ENCODE measurements at places on chromosomes 5 and 9.
A peak's percentile ranks its signal among the peaks of the same experiment; 100 is the strongest.

GRCh38 chr9:96177005-96177718 lies 124.8 kb downstream of the HSD17B3 start:
- DNase-seq: no peak

- no peak for DNase-seq
Measured at GRCh38 chr9:126499005-126499910, 114.5 kb upstream of the LMX1B start.

GRCh38 chr5:32839106-32839505 lies 128.0 kb downstream of the NPR3 start:
- DNase-seq: no peak

DNA sequence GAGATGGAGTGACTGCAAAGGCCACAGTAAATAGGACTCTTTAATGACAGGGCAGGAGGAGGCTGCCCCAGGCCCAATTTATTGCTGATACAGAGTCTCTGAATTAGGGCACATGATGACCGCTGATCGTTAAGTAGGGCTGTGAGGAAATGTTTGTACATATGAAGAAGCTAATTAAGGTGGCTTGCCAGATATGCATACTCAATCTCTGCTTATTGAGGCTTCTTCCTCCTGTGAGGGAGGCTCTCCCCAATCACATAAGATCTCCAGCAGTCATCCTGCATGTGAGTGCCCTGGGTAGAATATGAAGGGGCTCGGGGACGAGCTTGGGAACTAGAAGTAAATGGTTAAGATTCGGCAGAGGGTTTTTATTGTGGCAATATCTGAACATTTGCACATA lies 8.2 kb upstream of the CD180 start:
- DNase-seq: no peak

- DNase-seq: no peak
Measured at GRCh38 chr5:36227046-36227445, 14.7 kb downstream of the NADK2 start.

- DNase-seq: no peak
Measured at GRCh38 chr9:8651846-8652215, 852.3 kb upstream of the DMAC1 start.

DNA sequence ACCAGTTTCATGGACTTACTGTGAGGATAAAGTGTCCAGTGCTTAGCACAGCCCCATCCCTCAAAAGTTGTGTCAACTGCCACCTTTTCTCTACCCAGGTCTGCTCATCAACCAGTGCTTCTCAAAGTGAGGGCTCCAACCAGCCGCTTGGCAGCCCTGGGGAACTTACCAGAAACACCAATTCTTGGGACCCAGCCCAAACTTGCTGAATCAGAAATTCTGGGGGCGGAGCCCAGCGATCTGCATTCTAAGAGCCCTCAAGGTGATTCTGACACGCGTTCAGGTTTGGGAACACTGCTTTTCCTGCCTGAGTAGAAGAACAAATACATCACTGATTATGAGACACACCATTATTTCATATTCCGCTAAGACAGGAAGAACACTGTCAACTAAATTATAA lies 132.0 kb downstream of the NSG2 start:
- DNase-seq: no peak

- no peak for DNase-seq
Measured at GRCh38 chr5:65815161-65815560, 93.2 kb downstream of the NLN start.

GRCh38 chr5:82525626-82526025 lies 247.5 kb upstream of the RPS23 start:
- DNase-seq: no peak

- no peak for DNase-seq
Measured at GRCh38 chr5:176776916-176777315, 33.4 kb upstream of the UNC5A start.

GRCh38 chr5:167050568-167051401 lies 1240.7 kb upstream of the WWC1 start:
- no peak for DNase-seq

GRCh38 chr9:406886-407654 lies 192.4 kb downstream of the DOCK8 start:
- DNase-seq: no peak

DNA sequence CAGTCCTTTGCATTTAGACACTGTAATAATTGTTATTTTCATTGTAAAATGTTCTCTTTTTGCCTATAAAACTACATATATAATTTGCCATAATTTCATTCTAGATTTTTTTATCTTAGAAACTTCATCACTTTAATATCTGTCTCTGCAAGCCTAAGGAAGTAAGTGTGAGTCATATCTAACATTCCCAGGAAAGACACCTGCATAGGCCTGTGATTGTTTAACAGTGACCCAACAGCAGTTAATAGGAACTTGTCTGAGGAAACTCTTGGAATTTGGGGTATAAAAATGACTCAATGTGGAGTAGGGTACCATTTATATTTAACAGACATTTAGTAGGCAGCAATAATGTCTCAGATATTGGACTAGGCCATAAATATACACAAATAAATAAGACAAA lies 229.2 kb upstream of the FAM174A start:
- DNase-seq: no peak

DNA sequence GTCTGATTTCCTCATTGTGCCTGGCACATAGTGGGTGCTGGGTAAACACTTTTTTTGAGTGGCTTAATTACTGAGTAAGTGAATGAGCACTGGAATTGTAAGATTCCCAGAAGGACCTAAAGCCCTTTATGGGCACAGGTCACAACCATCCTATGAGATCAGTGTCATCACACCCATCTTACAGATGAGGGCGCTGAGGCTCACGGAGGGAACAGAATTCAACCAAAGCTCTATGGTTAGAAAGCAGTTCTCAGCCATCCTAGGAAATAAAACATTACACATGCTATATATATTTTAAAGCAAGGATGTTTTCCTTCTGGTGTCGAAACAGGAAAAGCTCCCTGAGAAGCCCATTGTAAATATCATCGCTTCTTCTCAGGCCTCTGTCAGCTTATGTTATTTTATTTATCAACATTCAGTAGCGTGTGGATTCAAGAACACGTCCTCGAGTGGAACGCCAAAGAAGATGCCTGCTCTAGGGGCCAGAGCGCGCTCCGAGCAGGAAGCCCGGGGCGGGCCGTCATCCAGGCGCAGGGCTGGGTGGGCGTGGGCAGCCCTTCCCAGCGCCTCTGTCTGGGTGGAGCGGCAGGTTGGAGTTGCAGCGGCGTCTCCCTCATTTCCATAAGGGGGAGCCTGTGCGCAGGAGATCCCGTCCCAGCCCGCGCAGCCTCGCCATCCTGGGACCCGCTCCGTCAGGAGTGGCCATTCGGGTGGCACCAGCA lies 155.8 kb upstream of the SMIM23 start:
- DNase-seq: no peak

DNA sequence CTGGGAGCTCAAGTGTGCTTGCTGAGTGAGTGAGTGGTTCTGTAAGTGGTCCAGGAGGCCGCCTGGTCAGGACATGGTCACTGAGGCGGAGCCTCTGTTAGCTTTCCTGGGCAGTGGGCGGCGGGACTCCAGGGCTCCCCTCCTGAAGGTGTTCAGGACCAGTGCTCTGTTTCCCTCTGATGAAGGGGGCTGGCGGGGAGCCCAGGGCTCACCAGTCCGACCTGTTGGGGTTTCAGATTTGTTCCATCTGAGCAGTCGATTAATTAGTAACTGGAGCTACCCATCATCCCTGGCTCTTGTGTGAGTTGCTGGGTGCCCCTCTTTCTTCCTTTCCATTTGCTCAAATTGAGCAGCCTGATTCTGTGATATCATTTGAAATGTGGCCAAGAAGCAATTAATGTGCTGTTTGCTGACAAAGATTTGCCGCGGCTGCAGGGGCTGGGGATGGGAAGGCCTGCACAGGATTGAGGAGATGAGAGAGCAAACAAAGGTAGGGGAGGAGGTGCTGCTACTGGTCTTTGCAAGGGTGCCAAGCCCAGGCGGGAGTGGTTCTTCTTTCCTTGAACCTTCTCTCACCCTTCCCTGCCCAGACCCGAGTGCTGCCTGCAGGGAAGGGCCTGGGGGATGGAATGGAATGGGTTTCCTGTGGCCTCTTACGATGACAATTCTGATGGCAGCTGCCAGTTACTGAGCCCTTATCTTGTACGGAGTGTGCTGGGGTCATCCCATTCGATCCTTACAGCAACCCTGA lies 92.8 kb upstream of the PITX1 start:
- DNase-seq: peak; percentile 37
